Renal pelvis (tissue), 12 donors: ENCODE measurements at places on chromosomes 3 and 15.
A peak's percentile ranks its signal among the peaks of the same experiment; 100 is the strongest.

- no peak for DNase-seq
Measured at GRCh38 chr15:68833700-68834331, 13.1 kb upstream of the ANP32A start.

- DNase-seq = no peak
Measured at GRCh38 chr3:54849360-54849759, 78.5 kb downstream of the LRTM1 start.

DNA sequence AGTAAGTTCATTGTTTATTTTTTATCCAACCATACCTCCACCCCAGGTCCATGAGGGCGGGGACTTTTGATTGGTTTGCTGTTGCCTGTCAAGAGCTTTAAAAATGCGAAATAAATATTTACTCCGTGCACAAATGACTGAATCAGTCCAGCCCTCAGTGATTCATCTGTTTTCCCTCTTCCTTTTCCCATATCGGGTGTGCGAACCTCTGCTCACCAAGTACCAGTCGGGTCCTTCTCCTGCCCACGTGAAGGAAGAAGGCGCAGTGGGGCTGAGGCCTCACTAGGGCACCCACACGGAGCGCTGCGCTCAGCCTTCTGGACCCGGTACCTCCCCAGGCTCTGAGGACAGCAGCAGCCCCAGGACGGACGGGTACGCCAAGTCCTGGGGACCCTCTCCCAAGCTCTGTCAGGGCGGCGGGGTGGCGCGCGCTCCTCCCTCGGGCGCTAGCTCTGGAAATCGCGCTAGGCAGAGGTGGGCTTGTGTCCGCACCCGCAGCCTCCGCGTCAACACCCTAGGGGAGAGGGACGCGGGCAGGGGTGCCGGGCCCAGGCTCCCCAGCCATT lies 70.5 kb upstream of the EPHB3 start:
- DNase-seq = no peak

DNA sequence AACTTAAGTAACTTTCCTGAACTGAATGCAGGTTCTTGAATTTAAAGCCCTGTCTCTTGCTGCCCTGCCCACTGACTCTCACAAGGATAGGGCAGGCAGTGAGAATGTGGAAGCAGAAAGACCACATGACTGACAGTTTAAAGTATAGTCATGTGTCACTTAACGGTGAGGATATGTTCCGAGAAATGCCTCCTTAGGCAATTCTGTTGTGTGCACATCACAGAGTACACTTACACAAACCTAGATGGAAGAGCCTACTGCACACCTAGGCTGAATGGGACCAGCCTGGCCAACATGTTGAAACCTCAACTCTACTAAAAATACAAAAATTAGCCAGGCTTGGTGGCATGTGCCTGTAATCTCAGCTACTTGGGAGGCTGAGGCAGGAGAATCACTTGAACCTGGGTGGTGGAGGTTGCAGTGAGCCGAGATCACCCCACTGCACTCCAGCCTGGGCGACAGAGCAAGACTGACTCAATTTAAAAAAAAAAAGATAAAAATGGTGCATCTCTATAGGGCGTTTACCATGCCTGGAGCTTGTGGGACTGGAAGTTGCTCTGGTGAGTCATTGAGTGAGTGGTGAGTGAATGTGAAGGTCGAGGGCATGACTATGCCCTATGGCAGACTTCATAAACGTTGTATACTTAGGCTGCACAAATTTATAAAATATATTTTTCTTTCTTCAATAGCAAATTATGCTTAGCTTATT lies 18.9 kb upstream of the COPG1 start:
- no peak for DNase-seq

DNA sequence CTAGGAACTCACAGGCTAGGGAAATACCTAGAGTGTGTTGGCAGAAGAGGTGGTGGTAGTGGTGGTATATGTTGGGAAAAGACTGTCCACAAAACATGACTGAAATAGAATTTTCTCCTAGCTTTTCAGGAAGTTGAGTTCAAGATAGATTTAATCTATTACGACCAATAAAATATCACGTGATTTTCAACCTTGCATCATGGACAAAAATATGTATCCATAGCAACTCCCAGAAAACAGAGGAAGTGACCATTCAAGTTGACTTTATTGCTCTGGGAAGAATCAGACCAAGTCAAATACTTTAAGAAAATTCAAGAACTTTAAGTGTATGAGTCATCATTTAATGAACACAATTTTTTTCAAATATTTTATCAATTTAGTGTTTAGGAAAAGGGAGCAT lies 347.0 kb upstream of the ZNF385D start:
- DNase-seq = no peak

DNA sequence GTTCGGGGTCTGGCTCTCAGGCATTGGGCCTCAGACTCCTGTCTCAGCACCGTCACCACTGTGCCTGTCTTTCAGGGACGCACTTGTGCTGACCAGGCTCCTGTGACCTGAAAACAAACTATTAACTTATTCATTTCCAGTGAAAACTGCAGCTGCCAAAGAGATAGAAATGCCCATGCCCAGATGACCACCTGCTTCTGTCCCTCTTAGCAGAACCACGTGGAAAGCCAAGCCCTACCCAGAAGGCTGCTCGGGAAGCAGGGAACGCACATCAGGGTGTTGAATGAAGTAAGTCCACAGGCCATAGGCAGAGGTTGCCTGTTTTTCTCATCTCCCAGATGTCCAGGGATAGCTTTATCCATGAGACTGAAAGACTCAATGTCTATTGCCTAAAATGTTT lies 219.3 kb downstream of the EBLN2 start:
- no peak for DNase-seq

GRCh38 chr3:126530171-126531050 lies 6.5 kb downstream of the CHST13 start:
- no peak for DNase-seq

GRCh38 chr15:55279746-55280351 lies 9.8 kb downstream of the RAB27A start:
- DNase-seq = no peak

GRCh38 chr3:78724859-78725258 lies 1042.9 kb downstream of the ROBO1 start:
- no peak for DNase-seq

DNA sequence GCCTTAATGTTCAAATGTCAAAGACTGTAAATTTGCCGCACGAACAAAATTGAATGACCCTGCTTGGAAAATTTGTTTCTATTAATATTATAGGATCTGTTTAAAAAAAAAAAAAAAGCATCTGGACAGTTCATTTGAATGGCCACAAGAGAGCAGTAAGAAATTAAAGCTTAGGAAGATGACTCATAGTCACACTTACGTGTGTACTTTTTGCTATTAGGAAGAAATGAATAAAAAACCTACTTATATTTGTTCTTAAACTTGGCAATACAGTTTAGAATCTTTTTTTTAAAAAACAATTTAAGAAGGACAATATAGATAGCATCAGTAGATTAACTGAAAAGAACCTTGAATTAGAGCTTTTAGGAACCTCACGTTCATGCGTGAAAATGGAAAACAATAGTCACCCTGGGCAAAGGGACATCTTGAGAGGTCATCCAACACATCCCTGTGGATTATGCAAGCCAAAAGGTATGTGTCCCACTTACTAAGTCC lies 621.8 kb downstream of the MECOM start:
- peak; percentile 15 for DNase-seq

GRCh38 chr15:68730471-68730919 lies 90.2 kb downstream of the ANP32A start:
- DNase-seq = peak; percentile 83

DNA sequence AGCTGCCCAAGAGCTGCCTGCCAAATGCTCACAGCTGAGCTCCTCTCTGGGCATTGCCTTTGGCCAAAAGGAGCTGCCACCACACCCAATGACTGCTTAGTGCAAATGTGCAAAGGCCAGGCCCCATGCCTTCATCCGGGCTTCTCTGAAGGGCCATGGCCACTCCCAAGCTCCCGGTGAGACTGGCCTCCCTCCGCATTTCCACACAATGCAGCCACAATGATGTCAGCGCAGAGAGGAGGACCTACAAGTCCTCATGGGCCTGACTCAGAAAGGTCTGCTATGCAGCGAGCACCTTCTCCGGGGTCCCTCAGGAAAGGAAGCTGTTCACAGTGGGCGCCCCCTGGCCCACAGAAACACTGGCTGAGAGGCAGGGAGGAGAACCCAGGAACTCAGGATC lies 12.7 kb downstream of the OXTR start:
- no peak for DNase-seq

GRCh38 chr3:113832477-113833164 lies 6.0 kb upstream of the GRAMD1C start:
- no peak for DNase-seq

GRCh38 chr3:16369276-16369675 lies 104.3 kb downstream of the OXNAD1 start:
- DNase-seq = no peak

GRCh38 chr15:76905855-76906254 lies 715 bp upstream of the SCAPER start:
- peak; percentile 1 for DNase-seq

DNA sequence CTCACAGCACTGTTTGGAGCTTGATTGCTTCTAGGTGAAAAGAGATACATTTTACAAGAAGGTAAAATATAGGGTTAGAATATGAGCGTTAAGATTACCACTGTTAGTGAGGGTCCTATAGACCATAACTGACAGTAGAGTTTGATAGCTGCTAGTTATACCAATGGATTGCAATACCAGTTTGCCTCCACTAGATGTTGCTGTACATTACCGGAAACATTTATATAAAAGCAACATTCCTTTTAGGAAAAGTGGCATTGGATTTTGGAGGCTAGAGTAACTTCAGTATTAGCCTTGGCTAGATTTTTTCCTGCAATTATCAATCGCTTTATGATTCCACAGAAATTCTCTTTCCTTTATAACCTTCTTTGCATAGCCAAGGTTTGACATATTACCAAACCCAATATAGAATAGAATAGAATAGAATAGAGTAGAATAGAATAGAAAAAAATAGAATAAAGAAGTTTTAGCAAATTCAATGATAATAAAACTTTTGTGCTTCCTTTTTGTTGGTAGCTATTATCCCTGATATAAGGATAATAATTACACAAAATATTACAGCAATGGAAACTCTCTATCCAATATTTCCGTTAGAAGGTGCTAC lies 1093.6 kb upstream of the ALCAM start:
- DNase-seq = no peak

GRCh38 chr3:190617185-190617584 lies 103.3 kb downstream of the IL1RAP start:
- peak; percentile 75 for DNase-seq

GRCh38 chr15:40693904-40694687 lies 878 bp upstream of the RAD51 start:
- DNase-seq = no peak

- DNase-seq = no peak
Measured at GRCh38 chr3:51075221-51075775, 309.8 kb upstream of the MANF start.

DNA sequence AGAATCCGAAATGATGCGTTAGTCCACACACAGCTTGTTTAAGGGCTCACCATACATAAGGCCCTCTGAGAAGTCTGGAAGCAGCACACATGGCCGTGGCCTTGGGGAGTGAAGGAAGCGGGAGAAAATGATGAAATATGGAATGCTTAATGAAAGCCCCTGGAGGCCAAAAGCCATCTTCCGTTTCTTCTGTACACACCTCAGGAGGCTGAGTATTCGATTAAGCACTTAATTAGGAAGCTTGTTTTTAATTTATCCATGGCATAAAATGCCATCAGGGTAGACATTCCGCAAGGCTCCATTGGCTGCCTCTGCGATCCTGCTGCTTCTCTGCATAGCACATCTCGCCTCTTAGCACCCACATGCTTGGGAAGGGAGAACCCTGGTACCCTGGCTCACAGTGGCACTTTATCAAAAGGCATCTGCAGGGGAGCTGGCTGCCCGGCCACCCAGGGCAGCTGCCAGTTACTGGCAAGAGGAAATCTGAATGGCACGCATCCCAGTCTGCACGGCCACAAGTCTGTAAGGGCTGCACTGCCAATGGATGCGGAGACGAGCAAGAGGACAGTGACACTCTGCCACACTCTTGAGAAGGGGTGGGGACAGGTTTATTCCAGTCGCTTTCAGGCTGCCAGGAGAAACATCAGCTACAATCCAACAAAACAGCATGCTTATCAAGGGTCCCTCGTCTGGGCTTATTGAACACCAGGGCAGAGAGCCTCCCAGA lies 356.2 kb downstream of the OCA2 start:
- DNase-seq = no peak

DNA sequence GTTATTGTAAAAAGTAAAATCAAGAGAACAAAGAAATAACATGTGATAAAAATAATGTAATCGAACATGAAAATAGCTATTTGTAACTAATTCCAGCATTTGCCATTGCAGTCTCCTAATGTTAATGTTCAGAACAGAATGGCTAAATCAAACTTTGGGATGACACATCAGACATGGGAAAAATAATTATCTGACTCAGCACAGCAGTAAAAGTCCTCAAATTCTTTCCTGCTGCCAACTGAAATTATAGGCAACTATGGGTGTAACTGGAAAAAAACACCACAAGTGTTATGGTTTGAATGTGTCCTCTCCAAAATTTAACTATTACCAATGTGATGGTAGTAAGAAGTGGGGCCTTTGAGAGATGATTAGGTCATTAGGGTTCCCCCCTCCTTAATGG lies 446.7 kb downstream of the C3orf38 start:
- DNase-seq = no peak

- no peak for DNase-seq
Measured at GRCh38 chr3:105119801-105120340, 246.8 kb upstream of the ALCAM start.

GRCh38 chr3:50327943-50328691 lies at the start of gene TUSC2:
TUSC2 (minus strand) TSS chr3:50328223; CDS start chr3:50328099, 124 bp downstream.
- peak; percentile 98 for DNase-seq

- DNase-seq = no peak
Measured at GRCh38 chr3:182276512-182276911, 516.8 kb upstream of the ATP11B start.

- no peak for DNase-seq
Measured at GRCh38 chr15:69141286-69141701, 19.1 kb upstream of the GLCE start.
